ENCODE measurements at places on chromosomes 1 and 21.
A peak's percentile ranks its signal among the peaks of the same experiment; 100 is the strongest.

DNA sequence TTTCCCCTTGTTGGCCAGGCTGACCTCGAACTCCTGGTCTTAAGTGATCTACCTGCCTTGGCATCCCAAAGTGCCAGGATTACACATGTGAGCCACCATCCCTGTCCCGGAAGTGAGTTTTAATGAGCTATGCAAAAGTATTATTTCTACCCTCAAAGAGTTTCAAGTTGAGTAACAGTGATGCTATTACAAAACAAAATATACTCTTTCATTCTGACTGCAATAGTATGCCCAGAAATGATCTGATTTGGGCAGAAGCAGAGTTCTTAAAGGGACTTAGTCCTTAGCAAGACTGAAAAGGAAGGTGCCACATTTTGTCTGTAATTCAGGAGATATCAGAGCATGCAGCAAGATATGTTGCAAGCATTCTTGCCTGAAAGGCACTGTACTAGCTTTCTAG is 375.4 kb downstream of the NUF2 start:
- DNase-seq = no peak

DNA sequence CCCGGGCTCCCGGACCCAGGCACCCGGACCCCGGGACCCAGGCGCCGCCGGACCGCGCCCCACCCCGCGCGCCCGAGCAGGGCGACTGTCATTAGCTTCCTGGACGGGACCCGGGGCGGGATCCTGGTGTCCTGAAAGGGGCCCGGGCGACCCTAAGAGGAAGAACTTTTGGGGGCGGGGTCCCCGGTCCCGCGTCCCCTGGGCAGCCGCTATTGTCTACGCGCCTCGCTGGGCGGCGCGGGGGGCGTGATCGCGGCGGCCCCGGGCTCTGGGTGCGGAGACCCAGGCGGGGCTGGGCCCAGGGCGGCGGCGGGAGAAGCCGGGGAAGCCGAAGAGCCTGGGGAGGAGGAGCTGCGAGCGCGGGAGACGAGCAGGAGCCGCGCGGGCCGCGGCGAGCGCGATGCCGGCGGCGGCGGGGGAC is 465 bp downstream of the HUNK start:
- DNase-seq = no peak

- DNase-seq = no peak
Observed at GRCh38 chr1:109357616-109358015, 40.1 kb downstream of the SORT1 start.

DNA sequence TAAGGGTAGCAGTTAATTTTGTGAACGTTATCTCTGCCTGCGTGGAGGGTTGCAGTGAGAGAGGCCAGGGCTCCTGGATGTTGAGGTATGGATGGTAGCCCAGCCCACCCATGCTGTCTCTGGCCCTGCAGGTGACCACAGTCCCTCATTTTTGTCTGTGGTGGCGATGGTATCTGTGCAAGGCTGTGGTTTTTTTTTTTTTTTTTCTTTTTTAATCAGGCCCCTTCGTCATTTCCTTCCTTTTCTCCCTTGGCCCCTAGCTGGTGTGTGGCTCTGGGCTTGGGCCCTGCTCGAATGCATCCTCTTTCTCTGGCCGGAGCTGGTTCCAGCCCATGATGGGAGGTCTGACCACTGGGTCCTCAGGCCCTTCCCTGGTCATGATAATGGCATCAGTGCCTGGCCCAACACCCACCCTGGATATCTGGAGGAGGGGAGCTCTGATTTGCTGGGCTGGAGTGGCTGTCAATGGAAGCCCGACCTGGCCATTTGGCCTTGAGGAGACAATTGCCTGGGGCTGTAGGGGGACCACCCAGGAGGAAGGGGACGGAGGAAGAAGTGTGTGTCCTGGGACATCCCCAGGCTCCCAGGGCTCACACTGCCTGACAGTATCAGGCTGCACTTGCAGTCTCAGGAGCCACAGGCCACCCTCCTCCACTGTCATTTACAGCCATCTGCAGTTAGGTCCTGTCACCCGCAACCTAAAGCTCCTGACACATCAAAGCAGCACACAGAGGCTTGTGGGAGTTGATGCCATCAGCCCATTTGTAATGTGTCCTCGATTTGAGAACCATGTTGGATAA is 8.1 kb upstream of the RNF187 start:
- peak; percentile 53 for DNase-seq

DNA sequence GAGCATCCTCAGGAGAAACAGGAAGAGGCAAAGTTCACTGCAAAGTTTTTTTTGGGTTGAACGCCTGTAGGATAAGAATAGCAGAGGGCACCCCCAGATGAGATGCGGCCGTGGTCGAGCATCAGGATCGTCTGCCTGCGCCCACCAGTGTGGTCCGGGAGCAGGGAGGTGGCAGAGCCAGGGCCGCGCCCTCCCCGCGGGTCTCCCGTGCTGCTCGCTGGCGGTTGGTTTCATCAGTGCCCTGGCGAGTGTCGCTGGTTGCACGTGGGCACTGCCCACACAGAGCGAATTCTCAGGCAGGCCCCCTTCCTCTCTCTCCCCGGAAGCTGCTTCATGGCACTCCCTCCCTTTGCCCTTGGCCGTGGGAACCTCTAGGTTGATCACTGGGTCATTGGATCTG is 120.0 kb downstream of the PCBP3 start:
- DNase-seq = no peak

GRCh38 chr1:217553949-217554509 is 76.9 kb downstream of the GPATCH2 start:
- DNase-seq = no peak

- no peak for DNase-seq
Observed at GRCh38 chr1:18666317-18666920, 35.8 kb downstream of the PAX7 start.

- peak; percentile 82 for DNase-seq
Observed at GRCh38 chr21:33801424-33802405, 113.9 kb downstream of the ATP5PO start.

- DNase-seq = no peak
Observed at GRCh38 chr1:25568834-25569596, 25.6 kb downstream of the LDLRAP1 start.

- DNase-seq = peak; percentile 17
Observed at GRCh38 chr1:20521960-20522861, 14.3 kb upstream of the MUL1 start.

DNA sequence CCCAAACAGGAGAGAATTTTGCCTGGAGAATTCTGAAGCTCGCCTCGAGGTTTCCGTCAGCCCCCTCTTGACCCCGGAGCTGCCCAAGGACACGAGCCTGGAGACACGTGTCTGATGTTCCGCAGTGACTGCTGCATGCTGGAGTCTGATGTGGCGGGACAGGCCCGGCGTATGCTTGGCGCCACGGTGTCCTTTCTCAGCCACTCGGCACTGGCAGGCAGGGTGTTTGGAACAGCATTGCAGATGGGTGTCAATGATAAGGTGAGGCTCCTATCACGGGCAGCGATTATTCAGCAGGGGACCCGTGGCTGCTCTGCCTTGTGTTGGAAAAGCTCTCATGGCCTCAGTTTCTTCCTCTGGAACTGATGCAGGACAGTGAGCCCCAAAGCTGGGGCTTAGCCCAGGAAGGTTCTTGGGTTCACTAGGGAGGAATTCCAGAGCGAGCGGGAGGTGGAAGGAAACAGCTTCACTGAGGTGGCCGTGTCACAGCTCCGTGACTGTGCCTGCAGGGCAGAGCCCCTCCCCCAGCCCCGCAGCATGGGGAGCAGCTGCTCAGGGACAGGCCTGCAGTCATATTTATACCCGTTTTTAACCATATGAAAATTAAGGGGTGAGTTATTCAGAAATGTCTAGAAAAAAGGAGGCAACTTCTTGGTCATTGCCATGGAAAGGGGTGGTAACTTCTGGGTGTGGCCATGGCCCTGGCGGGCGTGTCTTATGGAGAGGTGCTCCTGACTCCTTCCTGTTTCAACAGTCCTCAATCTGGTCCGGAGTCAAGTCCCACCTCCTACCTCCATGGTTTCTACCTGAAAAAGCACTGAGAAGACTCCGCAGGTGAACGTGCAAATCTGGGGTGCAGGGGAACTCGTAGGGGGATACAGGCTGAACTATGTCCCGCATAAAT is 123.4 kb downstream of the SIK1 start:
- no peak for DNase-seq

DNA sequence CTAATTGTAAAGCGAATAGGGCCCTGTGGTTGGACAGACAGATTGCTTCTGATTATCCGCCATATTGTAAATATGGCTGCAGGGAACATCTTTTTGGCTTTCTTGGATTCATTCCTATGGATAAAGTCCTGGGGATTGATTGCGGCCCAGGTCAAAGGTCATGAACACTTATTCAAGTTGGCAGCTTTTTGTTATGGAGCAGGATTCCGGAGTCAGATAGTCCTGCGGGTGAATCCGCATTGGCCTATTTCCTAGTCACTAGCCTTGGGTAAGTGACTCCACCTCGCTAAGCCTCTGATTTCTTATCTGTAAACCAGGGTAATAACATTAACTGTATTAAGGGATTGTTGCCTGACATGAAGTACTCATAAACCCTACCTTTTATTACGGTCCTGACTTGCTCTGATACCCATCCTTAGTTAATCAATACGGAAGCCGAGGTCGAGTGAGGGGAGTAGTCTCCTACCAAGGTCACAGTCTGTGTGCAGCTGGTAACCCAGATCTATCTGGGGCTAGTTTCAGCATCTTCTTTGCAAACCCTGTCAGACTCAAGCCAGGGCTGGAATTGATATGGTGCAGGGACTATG is 31.7 kb downstream of the EDN2 start:
- DNase-seq = no peak

DNA sequence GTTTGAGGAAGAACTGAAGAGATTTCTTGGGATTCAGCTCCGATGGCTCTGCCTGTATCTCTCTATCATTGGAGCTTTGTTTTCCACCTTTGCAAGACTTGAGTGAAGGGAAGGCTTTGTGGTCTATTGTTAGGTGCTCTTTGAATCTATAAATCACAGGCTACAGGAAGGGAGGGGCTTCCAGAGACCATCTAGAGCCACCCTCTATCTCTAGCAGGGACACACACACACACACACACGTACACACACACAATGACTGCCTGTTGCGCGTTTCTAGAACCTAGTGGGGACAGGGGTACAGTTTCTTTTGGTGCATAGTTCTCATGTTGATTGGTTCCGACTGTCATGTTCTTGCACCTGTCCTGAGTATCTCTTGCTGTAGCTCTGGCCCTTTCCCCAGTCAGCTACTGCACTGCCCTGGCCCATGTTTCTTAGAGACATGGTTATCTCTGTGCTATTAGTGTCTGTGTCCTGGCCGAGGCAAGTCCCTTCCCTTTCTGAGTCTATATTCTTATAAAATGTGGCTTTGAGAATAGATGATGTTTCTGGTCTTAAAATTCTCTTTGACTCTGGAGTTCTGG is 60.7 kb downstream of the MAN1C1 start:
- no peak for DNase-seq
